ENCODE measurements at places on chromosomes 2 and 18.
A peak's percentile ranks its signal among the peaks of the same experiment; 100 is the strongest.

DNA sequence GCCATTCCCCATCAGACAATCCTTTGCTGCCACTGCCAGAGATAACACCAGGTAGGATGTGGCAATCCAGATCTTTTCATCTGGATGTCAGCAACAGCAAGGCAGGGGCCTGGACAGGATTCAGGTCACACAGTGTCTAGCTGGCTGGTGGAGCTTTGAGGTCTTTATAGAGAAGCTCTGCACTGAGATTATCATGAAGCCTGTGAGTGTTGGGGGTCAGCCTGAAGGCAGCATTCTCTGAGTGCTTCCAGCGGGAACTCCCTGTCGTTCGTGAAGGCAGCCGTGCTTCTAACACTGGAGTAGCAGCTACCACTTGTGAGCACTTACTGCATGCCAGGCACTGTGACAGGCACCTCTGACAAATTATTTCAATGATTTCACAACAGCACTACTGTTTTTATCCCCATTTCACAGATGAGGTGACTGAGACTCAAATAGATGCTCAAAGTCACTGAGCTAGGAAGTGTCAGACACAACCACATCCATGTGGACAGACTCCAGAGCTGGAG lies 85.7 kb downstream of the SEMA4F start:
- DNase-seq = no peak

GRCh38 chr2:96393989-96394761 lies 58.6 kb downstream of the NCAPH start:
- DNase-seq = no peak

- DNase-seq = no peak
These were observed 81.6 kb upstream of the CYRIA start for GRCh38 chr2:16747257-16747656.

- no peak for DNase-seq
These were observed 1.8 kb downstream of the MEMO1 start for GRCh38 chr2:32008805-32009515.

DNA sequence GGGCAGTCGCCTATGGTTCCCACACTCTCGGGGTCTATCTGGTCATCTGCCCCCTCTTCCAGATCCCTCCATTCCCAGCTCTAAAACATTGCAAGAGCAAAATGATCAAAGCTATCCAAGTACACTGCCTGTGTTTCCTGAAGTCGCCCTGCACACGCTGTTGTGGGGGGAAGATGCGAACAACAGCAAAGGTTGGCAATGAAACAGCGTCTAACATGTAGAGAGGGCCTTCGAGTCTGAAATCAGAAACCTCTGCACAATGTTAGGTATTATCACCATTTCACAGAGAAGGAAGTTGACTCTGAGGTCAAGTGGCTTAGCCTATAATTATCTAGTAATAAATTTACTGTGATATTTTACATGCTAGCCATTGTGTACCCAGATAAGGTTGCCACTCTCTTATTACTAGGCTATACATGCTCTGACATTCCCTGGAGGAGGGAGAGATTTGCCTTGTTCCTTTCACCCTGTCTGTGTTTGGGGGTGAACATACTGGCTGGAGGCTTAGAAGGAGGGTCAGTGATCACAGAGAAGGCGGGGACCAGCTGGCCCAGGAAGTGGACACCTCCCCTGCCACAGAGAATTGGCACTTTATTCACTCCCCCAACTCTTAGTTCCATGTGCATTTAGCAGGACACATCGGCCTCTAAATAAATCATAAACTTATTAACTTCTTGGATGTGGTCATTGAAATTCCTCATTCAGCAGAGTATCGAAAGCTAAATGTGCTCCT lies 36.8 kb downstream of the KCTD1 start:
- DNase-seq = no peak

- no peak for DNase-seq
These were observed 56.5 kb downstream of the HPCAL1 start for GRCh38 chr2:10359246-10359645.

GRCh38 chr2:226862623-226863022 lies 26.8 kb downstream of the RHBDD1 start:
- no peak for DNase-seq

DNA sequence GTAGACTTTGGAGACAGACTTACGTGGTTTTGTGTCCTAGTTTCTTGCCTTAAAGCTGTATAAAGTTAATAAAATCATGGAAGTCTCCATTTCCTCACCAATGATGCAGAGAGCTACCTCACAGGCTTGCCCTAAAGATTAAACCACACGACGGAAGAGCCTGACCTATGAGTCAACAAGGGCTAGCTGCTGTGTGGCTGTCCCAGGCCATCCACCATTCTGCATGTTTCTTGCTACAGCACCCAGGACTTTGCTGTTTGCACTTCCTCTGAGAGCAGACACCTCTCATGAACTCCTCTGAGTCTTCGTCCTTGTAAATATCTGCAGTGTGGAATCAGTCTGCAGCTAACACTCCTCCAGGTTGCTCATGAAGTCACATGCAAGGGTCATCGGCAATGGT lies 160.0 kb upstream of the TRIB2 start:
- no peak for DNase-seq

GRCh38 chr2:131641414-131642206 lies 113.9 kb downstream of the CCDC74A start:
- peak; percentile 19 for DNase-seq

GRCh38 chr2:193539188-193539587 lies 1344.5 kb upstream of the TMEFF2 start:
- no peak for DNase-seq

DNA sequence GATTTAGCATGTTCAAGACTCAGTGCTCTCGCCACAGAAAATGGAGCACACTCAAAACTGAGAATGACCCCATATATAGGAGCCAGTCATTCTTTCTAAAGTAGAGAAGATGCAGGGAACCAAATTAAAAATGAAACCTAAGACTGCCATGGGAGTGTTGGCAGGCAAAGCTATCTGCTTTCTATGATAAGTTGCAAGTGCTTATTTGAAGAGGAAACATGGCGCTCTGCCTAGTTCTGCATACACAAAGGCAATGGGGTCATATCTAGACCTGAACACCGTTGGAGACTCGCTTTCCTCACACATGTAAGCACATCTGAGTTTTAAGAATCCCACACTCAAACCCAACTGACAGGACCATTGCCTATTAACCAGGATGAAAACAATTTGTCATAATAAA lies 292.5 kb downstream of the ALK start:
- DNase-seq = no peak

GRCh38 chr18:49934457-49934856 lies 121.1 kb upstream of the ACAA2 start:
- DNase-seq = no peak

DNA sequence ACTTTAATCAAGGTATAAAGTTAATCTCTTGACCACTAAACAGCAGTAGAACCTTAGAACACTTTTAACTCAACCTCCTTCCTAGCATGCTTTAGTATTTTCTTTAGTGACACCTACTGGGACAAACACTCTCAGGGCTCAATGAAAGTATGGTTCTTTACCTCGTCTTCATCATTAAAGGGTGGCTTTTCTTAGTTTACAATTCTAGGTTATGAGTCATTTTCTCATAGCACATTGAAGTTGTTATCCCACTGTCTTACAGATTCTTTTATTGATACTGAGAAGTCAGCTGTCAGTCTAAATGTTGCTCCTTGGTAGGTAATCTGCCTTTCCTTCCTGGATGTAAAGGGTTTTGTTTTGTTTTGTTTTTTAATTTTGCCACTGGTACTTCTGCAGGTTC lies 38.0 kb downstream of the SIGLEC15 start:
- DNase-seq = no peak

DNA sequence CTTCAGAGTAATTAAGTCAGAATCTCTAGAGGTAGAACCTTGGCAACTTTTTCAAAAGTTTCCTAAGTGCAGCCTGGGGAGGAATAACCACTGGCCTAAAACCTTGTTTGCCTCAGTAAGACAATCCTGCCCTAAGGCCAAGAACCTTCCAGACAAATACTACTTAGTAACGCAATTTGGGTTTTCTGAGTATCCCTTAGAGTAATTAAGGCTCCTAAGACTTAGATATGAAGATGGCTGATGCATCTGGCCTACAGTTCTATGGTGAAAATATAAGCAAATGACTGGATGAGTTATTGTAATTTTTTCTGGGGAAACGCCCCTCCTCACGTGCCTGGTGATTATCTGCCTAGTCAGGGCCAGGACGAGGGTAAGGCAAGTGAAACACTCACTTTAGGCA lies 95.7 kb upstream of the DLX2 start:
- no peak for DNase-seq

GRCh38 chr2:155021618-155022017 lies 323.1 kb downstream of the KCNJ3 start:
- no peak for DNase-seq

GRCh38 chr2:43490252-43490786 lies 105.5 kb downstream of the THADA start:
- no peak for DNase-seq

DNA sequence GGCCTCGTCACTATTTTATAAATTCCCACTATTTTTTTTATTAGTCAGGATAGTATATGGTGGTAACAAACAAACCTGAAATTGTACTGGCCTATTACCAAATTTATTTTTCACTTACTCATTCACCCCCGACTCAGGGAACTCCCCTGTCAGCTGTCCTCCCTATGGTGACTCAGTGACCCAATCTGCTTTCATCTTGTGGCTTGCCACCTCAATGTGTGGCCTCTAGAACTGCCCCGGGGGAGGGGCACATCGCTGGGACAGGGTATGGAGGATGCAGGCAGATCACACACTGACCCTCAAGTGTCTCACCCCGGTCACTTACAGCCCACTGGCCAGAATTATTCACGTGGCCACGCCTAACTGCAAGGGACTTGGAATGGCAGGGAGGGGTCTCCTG lies 71.6 kb downstream of the ACTR2 start:
- DNase-seq = no peak

DNA sequence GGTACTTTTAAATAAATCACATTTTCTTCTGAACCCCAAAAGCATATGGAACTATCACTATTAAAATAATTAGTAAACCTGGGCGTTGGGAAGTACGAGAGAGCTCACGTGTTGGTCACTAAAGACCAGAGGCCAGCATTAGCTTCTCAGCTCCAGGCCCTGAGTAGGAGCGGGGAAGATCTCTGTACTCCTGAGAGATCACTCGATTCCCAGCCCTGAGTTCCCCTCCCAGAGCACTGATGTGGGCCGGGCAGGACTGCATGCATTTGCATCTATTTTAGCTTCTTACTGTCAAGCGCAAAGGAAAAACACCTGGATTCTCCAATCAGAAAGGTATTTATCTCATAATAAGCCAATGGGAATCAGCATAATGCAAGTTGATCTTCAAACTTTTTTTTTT lies 6.2 kb downstream of the PXDN start:
- no peak for DNase-seq

GRCh38 chr18:63189817-63190216 lies 129.8 kb downstream of the BCL2 start:
- DNase-seq = no peak

Measured in epithelial cell of proximal tubule (primary cell).